Activated CD4-positive, alpha-beta T cell treated with anti-CD3 and anti-CD28 coated beads for 36 hours (primary cell): ENCODE measurements at places on chromosomes 1 and 21. TPM values are rescaled to one million over a fixed set of nuclear protein-coding genes. Genes with fewer than 3 reads are reported as not detected.

GRCh38 chr21:42443181-42443785 is 39.6 kb downstream of the UBASH3A start:
- DNase-seq = no peak

Gene CLDN8
- not detected for total RNA-seq

DNA sequence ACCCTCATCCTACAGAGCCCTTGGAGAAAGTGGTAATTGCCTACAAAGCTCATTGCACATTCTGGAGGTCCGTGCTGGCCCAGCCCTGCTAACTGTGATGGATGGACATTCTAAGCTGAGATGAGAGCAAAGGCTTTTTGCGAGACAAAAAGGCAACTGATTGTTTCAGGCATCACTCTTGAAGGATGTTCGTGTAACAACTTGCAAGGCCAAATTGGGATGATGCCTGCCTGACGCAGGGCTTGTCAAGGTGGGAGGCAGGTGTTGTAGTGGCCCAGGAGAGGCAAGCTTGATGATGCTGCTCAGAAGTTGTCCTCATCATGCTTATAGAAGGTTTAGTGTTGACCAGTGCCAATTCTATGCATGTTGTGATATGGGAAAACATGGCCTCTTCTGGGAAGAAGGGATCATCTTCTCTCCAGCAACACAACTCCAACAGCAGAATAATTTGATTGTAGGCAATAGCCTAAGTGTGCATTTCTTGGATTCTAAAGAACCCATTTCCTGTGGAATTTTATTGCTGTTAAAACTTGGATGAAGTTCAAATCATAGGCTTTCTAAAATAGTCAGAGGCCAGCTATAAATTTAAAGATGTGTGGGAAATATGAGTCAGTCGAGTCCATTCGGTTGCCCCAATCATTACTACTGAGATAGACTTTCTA is 102.5 kb upstream of the COA6 start:
- no peak for DNase-seq

DNA sequence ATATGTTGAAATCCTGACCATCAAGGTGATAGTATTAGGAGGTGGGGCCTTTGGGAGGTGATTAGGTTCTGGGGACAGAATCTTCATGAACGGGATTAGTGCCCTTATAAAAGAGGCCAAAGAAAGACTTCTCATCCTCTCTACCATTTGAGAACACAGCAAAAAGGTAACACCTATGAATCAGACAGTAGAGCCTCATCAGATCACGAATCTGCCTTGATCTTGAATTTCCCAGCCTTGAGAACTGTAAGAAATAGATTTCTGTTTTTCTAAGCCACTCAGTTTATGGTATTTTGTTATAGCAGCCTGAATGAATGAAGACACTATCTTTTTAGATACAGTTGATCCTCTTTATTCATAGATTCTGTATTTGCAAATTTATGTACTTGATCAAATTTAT is 206.9 kb upstream of the EDN2 start:
- no peak for DNase-seq

Gene OR2L13
- not detected for total RNA-seq

- no peak for DNase-seq
These were observed 86.4 kb upstream of the LRRC8D start for GRCh38 chr1:89734442-89734841.

Gene LENEP
- 0.79 TPM for total RNA-seq

DNA sequence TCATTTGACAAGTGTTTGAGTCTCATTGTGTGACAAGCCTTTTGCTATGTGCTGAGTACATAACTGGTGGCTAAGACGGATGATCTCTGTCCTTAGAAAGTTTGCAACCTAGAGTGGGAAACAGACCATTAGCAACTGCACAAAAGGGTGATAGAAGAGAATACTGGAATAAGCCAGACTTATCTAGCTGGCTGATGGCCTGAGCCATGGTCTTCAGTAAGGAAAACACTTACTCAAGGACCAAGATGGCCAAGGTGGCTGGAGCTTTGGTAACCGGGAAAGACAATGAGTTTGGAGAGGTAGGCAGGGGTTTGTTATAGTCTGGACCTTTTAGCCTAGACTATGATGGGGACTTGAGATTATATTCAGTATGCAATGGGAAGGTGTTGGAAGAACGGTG is 1.6 kb upstream of the TAF12 start:
- DNase-seq = no peak

Gene C1orf167
- total RNA-seq = not detected

GRCh38 chr21:25427828-25428227 is 179.5 kb downstream of the MRPL39 start:
- DNase-seq = no peak

Gene IFI44
- total RNA-seq = 55.4 TPM

Gene RBM11
- 5.1 TPM for total RNA-seq

Gene PLA2G4A
- 0.62 TPM for total RNA-seq

DNA sequence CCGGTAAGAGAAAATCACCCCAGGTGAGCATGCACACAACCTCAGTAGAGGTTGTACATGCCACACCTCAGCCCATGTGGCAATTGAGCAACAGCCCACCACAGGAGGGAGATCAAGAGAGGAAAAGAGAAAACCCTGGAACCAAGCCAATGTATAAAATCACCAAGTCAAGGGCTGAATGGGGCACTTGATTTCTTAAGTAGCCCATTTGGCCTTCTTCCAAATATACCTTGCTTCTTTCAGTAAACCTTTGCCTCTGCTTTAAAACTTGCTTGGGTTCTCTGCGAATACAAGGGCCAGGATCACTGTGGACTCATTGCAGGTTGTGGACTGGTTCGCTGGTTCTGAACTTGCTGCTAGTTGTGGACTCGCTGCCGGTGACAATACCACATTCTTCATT is 1814.0 kb downstream of the PLA2G4A start:
- DNase-seq = no peak

Gene PLCH2
- 6.3 TPM for total RNA-seq

- DNase-seq = no peak
These were observed 192.2 kb downstream of the PLPP3 start for GRCh38 chr1:56387071-56387740.

DNA sequence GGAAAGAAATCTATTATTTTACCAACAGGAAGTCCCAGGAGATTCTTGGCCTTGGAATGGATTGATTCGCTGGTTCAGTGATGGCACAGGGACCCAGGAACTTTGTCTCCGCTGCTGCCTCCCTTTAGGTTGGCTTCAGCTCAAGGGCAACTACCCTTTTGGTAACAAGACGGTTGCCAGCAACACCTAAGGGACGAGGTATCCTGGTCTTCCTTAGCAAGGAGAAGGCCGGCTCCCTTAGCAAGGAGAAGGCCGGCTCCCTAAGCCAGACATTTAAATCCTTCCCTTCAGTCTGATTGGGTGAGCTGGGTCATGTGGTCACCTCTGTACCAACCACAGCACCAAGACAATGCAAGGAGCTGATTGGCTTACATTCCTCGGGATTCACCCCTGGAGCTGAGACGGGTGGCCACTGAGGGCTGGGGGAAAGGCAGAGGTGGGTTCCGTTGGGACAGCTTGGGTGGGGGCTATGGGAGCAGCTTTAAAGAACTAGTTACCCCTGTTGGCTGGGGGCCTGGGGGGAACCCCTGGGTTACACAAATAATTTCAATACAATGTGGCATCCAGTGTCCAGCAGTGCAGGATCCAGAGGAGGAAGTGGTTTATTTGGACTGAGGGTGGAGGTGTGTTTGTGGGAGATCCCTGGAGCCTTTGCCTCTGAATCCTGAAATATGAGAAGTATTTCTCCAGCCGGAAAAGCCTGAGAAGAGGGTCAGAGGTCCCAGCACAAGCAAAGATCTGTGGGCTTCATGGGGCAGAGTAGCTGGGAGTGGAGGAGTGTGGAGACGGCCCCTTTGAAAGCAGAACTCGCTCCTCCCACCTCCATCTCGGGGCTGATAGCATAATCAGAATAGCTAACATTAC is 20.7 kb upstream of the CLIC4 start:
- no peak for DNase-seq

- no peak for DNase-seq
These were observed 150.7 kb upstream of the CD34 start for GRCh38 chr1:208061632-208062031.

Gene TNN
- total RNA-seq = not detected

- DNase-seq = no peak
These were observed 32.0 kb downstream of the SUSD4 start for GRCh38 chr1:223331929-223332328.

Gene AKR7A2
- total RNA-seq = 41.3 TPM
